ENCODE measurements at places on chromosomes 16 and 17.

GRCh38 chr16:89118361-89119165 is 24.9 kb downstream of the ACSF3 start:
- DNase-seq = no peak

DNA sequence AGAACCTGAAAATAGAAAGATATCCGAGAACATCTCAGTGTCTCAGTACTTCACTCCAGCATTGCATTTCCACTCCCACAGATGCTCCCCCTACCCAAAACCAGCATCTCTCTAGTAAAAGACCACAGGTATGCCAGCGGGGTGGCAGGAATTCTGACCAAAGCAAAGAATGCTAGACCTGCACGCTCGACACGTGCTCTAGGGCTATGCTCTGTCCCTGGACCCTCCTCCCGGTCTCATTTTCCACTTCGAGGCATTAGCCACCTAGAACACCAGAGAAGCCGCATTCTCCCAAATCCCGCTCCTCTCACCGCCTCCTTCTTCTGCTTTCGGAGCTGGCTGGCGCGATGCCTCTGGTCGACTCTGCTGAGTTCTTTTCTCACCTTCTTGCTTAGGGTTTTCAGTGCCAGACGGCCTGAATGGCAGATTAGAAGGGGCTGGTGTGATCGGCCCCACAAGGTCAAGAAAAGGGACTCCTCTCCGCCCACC is 487 bp downstream of the TSR1 start:
- DNase-seq = no peak

- DNase-seq = no peak
These were observed 21.2 kb upstream of the HAPSTR1 start for GRCh38 chr16:9070254-9070653.

GRCh38 chr16:88116121-88116520 is 164.9 kb downstream of the BANP start:
- DNase-seq = no peak

DNA sequence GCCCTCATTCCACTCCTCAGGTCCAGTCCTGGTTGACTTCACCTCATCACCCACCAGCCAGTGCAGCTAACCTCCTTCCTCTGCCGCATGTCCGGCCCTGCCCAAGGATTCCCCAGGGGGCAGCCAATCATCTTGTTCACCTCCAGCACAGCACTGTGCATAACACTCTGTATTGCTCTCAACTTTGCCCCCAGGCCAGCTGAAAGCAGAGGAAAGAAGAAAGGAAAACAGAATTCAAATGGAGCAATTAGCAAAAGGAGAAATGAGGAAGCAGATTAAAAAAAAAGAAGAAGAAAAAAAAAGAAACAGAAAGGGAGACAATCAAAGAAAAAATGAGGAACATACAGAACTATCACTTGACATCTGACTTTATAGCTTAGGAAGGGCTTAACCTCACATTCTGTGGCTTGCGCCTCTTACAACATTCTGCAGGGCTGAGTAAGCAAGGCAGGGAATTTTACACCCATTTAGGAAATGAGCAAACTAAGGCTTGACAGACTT is 26.1 kb downstream of the GAS7 start:
- no peak for DNase-seq

DNA sequence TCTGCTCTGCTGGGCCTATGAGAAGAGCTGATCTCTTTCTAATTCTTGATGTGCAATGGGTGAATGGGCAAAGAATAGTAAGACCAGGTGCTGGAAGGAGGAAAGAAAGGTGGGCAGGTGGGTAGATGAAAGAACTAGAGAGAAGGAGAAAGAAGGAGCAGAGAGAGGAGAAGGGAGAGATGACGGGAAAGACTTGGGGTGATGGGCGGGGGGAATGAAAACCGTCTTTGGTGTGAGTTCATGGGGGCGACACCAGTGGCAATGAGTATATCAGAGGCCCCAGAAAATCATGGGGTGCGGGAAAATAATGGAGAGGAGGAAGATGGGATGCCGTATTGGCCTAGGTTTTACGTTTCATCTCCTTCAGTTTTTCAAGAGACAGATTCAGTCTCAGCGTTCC is 128.8 kb upstream of the PLCG2 start:
- no peak for DNase-seq

DNA sequence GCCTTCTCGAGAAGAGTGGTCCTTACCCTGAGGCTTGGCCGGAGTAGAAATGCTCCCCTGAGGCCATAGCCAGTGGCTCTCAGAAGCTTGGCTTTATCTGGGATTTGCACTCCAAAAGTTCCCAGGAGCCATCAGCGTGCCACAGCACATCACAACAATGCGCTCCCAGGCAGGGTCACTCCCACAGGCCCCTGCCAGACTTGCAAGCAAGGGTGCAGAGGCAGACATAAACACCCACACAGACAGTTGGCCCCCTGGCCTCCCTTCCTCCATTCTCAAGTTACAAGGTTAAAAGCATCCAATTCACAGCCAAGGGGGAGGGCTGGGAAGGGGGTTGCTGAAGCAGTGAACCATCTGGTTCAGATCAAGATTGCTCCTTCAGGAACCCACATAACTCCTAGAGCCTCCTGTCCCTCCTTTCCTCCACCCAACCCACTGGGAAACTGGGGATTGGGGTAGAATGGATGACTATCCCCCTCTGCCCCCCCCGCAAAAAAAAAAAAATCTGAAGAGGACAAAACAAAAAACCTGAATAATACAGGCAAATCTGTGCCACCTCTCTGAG is 1.8 kb downstream of the ST3GAL2 start:
- DNase-seq = no peak
